ENCODE measurements at places on chromosomes 6 and 20. TPM values are rescaled to one million over a fixed set of nuclear protein-coding genes. Genes with fewer than 3 reads are reported as not detected.

DNA sequence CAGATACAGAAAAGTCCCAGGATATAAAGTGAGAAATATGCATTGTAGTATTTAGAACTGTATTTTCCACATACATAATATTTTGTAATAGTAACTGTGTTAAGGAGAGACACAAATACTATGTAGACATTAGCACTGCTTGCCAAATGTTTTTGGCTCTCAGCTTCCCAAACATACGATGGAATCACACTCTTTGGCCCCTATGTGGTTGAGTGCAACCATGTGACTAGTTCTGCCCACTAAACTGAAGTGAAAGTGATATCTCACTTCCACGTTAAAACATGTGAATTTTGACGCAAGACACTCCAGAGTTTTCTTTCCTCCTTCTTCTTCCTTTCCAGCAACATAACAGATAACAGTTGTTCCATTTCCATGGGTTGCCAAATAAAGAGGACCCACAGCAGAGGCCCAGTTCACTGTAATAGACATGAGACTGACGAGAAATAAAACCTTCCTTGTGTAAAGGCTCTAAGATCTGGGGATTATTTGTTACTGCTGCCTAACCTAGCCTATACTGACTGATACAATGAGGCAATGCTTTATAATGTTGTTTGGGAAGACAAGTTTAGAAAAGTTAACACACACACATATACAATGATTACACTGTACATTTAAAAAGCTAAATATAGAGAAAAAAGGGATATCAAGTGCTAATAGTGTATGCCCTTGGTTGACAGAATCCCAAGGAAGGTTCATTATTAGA lies 97.2 kb downstream of the PTPRT start:
- no peak for DNase-seq

GRCh38 chr20:370151-370600 lies 10.4 kb upstream of the TRIB3 start:
- no peak for DNase-seq

DNA sequence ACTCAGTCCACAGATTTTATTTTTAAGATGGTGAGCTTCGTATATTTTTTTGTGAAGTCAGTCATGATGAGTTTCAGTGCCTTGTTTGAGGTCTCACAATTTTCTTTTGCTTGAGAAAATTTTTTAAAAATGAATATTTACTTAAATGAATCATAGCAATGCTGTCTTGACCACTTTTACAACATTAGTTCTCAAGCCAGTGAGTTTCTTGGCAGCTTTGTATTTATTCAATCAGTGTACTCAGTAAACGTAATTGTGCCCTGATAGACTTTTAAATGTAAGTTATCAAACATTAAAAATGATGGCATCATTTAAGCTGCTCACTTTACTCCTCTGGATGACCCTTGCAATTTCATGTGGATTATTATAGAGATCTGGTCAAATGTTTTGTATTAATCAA lies 261.4 kb downstream of the KHDC1L start:
- DNase-seq, result no peak

Gene NTSR1
- total RNA-seq, result 5.2 TPM

Gene IMPG1
- not detected for total RNA-seq

All from HFFc6 (cell line).